ENCODE measurements at places on chromosomes 12 and 14.

GRCh38 chr12:26621932-26622331, 211.1 kb downstream of the ITPR2 start:
- DNase-seq = no peak

- no peak for DNase-seq
Observed at GRCh38 chr12:41188841-41189394, 798 bp downstream of the PDZRN4 start.

DNA sequence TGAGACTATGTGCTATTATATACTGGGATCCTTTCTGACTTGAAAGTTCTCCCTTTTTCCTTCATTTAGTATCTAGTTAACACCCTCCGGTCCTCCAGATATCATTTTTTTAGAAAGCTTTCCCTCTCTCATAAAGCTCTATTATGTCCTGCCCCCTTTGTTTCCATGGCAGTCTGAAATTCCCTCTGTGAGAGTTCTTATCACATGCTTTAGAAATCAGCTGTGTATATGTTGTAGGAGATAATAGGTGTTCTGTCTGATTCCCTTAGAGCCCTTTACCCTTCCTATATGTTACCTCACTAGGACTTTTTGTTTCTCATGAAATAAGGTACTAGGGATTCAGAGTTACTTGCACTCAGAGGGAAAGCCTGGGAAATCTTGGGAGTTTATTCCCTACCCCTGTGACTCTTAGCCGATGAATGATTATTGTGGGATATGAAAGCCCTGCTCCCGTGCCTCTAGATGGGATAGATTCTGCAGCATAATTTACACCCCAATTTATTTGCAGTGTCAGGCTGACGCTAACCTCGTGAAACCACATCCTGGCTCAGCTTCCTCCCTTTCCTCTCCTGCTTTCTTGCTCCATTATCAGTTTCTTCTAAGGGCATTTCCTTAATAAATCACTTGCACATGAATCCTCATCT, 448.4 kb downstream of the MDGA2 start:
- no peak for DNase-seq

GRCh38 chr12:94584377-94584776, 66.0 kb downstream of the TMCC3 start:
- no peak for DNase-seq

DNA sequence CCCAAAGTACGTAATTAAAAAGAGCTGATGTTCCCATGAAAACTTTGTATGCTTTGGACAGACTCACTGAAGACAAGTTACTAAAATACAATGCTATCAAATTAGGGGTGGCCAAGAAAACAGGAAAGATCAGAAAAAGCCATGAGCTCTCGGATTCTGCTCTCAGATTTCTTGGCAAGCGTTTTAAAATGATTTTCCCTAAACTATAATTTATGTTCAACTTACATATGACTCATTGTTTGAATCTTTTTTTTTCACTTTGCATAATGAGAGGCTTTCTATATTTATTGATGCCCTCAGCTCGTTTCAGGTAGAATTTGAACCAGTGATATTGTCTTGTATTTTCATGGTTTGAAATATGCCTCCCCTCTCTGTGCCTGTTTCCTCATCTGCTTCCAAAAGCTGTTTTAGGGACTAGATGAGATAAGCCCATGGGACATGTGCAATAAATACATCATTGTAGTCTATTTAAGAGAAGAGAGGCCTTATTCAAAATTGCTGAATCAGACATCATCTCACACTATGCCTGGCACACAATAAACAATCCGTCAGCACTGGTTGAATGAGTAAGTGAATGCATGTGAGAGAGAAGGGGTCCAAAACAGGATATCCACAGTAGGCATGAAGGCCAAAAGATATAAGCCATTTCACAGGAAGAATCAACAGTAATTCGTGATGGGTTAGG, 4.7 kb upstream of the IPO8 start:
- DNase-seq = no peak

GRCh38 chr12:101697930-101698799, 725 bp downstream of the CHPT1 start:
- DNase-seq = peak; percentile 7

Data from GM12864 (cell line).